ENCODE measurements at places on chromosomes 3 and 15.

DNA sequence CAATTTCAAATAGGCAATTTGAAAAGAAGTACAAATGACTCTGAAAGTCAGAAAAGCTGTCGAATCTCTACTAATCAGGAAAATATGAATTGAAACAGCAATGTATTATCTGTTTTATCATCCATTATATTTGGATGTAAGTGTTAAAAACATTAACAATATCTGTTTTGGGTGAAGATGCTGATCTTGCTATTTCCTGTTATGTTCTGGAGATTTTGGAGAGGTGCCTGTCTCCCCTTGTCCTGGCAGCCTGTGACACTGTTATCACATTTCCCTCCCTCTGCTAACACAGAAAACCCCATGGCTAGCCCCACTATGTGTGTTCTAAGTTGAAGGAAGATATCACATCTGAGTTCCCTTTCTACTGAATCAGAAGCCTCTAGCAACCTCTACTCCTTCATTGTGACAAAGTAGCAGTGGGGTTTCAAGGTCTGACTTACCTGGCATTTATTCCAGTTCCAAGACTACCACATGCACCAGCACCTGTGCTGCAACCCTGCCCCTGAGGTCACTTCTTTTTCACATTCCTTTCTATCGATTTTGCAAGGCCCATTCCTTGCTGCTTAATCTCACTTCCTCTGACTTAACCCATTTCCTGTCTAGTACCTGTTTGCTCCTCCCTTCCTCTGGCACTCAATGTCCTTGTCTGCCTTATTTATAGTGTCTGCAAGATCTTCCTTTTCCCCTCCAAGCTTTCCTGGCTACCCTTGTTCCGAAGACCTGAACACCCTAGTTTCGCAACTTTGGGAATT is 95.5 kb upstream of the COL8A1 start:
- DNase-seq: no peak

- DNase-seq: peak; percentile 45
These were observed 81.6 kb downstream of the LRRC49 start for GRCh38 chr15:70974004-70974832.

GRCh38 chr15:80159811-80160569 is 7.2 kb downstream of the FAH start:
- no peak for DNase-seq

DNA sequence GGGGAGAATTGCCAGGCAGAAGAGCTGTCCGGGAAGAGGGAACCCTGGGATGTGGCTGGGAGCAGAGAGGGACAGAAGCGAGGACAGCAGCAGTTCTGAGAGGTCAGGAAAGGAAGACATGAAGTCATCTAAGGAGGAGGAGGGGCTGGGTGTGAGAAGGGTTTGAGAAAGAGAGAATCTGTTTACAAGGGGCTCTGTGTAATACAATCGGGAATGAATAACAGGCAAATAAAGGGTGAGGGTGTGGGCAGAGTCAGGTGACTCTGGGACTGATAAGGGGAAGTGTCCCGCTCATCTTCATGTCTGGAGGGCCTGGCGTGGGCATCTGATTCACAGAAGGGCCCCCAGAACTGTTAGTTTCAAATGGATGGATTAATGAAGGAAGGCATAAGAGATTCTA is 191.3 kb downstream of the XXYLT1 start:
- DNase-seq: no peak

- no peak for DNase-seq
These were observed at the start of gene GASK1A for GRCh38 chr3:42979044-42979972. Gene GASK1A, plus strand, starts transcription at chr3:42979311. Its CDS starts 332 bp downstream, at chr3:42979643.

GRCh38 chr15:66832664-66833063 is 130.6 kb downstream of the SMAD6 start:
- peak; percentile 81 for DNase-seq

- no peak for DNase-seq
These were observed 20.0 kb upstream of the ZNF148 start for GRCh38 chr3:125395091-125395490.

GRCh38 chr3:52024765-52025452 is 29.2 kb upstream of the RPL29 start:
- no peak for DNase-seq

- no peak for DNase-seq
These were observed 37.7 kb upstream of the CCR2 start for GRCh38 chr3:46316206-46316605.

GRCh38 chr3:14862661-14863230 is 44.0 kb downstream of the FGD5 start:
- DNase-seq: no peak

GRCh38 chr3:76415384-76415783 is 624.5 kb upstream of the ROBO2 start:
- DNase-seq: no peak

- no peak for DNase-seq
These were observed 429.5 kb downstream of the ZIC1 start for GRCh38 chr3:147838652-147839051.

DNA sequence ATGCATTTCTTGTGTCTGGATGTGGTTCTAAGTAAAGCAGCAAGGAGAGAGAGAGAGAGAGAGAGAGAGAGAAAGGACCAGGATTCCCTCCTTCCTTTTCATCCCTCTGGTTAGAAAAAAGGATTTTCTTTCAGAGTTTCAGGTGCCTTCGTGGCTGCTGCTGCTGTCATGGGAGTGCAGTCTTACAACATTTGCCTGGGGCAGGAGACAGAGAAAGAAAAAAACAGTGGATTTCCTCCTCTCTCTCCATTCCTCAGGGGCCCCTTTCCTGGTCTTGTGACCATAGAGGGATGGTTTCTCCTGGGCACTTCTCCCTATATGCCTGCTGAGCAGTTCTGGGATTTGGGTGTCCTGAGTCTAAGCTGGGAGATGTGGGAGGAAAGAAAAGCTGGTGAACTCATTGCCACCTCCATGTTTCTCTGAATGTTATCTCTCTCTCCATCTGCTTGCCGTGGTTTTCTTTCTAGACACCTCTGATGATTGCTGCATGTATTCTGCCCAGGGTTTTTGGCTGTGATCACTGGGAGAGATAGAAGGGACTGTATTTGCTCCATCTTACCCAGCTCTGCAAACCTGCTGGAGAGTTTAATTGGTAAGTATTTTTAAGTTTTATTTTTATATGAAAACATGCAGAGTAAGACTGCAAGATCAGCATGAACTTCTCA is 142.4 kb upstream of the RGMA start:
- no peak for DNase-seq

DNA sequence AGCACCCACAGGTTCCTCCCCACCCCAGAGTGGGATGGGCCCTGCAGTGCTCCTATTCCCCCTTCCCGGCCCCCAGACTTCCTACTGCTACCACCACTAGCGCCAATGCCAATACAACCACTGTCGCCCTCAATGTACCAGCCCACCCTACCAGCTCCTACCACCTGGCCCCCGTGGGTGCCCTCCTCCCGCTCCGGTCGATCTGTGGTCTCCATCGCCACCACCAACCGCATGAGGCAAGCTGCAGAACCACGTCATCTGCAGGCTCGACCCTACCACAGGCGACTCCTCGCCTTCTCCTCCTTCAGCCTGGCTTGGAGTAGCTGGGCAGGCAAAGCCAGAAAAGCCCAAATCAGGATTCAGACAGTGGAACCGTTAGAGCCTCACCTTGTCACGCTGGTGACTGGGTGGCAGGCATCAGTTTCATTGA is 179.3 kb downstream of the POTEB3 start:
- DNase-seq: no peak

- DNase-seq: no peak
These were observed 54.7 kb downstream of the OXNAD1 start for GRCh38 chr3:16319723-16320122.

DNA sequence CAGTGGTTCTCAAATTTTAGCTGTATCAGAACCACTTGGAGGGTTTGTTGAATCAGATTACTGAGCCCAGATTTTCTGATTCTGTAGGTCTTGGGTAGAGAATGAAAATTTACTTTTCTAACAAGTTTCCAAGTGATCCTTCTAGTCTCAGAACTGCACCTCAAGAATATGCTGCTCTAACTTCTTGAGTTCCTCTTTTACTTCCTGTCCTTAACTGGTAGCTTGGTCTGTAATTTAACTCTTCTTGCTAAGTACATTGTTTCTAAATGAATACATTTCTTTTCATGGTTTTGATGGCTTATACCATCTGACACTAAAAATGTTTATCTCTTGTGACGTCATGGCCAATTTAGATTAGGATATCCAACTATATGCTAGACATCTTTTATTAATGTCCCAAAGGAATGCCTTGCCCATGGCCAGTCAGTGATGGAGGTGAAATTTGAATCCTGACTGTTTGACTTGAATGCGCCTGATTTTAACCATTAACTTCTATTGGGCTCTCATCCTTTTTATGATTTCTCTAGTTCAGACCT is 262.6 kb upstream of the NAALADL2 start:
- DNase-seq: no peak

- DNase-seq: no peak
These were observed 258.9 kb downstream of the ABHD5 start for GRCh38 chr3:43949594-43949993.

GRCh38 chr15:31398677-31399301 is 72.2 kb downstream of the KLF13 start:
- DNase-seq: no peak

DNA sequence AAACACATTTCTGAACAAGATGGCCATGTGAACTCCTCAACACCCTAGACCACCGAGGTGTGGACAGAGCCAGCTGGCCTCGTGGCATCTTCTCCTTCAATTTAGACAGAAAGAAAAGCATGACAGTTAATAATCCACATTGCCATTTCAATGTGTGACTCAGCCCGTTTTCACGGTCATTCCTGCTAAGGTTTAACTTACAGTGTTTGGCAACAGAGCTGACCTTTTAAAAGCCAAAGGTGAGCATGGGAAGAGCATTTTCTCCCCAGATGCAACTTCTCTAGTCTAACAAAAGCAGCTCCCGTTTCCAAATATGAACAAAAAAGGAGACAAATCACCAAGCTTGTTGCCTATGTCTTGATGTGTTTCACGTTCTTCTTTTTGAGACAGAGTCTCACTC is 417.6 kb upstream of the WNT5A start:
- no peak for DNase-seq

GRCh38 chr3:129003578-129004112 is 2.5 kb downstream of the EFCC1 start:
- no peak for DNase-seq

- no peak for DNase-seq
These were observed 26.0 kb downstream of the TARS3 start for GRCh38 chr15:101698314-101698713.

DNA sequence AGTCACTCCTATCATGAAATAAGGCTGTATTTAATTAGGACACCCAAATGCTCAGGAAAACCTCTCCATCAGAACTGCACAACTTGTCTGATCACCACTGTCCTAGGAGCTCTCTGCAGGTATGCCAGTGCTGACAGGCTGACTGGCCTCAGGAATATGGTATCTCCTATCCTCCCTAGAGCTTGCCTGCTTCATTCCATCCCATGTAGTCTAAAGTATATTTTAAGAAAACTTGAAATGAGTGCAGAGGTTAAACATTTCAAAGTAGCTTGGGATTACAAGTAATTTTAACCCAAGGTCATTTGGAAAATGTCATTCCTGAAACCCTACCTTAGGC is 23.7 kb downstream of the FILIP1L start:
- DNase-seq: no peak

DNA sequence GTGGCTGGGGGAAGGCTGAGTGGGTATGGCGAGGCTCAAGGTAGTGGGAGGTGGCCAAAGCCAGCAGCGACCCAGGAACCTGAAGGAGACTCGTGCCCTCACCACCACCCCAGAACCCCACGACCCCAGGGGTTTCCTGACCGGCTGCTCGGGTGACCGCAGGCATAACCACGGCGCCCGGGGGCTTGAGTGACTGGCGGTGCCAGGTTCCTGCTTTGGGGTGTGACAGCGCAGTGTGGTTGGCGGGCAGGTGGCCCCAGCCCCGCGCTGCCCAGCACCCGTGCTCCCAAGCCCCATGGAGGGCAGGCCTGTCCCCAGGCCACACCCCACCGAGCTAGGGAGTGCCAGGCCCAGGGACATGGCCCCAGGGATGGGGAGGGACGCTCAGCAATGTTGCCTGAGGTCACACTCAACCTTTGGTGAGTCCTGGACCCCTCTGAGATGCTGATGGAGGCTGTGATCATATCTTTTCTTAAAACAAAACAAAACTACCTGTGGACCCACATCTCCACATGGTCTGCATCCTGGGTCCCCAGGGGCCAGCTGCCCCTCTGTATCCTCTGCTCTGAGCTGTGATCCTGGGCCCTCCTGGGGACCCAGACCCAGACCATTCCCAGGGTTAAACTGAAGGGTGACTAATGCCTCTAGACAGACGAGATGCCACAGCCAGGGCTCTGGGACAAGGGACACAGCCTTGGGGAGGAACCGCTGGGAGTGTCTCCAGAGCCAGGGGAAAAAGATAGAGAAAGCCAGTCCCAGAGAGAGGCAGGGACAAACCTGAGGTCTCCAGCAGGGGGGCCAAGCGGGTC is 13.0 kb downstream of the DNAJB8 start:
- no peak for DNase-seq

DNA sequence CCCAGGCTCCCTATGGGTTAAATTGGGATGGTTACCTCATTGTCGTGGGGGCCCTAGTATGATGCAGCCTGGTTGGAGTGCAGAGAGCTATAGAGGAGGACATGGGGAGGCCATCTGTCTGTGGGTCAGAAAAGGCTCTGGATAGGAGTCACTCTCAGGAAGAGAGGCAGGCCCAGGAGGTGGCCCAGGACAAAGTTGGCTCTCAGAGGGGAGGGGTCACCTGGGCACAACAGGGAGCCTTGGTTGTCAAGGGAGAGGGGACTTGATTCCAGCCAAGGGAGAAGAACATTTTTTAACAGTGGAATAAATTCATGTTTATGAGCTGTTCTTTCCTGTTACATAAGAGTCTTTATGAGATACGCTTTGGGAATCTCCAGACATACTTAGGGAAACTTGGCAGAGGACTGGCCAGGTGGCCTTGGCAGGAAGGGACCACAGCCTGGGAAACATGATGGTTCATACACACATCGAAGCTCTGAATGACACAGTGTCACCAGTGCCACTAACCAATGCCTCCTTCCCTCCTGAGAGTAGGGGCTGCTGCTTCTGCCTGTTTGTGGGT is 27.5 kb upstream of the LCTL start:
- no peak for DNase-seq

- no peak for DNase-seq
These were observed 198.8 kb downstream of the LSAMP start for GRCh38 chr3:116246406-116246980.

DNA sequence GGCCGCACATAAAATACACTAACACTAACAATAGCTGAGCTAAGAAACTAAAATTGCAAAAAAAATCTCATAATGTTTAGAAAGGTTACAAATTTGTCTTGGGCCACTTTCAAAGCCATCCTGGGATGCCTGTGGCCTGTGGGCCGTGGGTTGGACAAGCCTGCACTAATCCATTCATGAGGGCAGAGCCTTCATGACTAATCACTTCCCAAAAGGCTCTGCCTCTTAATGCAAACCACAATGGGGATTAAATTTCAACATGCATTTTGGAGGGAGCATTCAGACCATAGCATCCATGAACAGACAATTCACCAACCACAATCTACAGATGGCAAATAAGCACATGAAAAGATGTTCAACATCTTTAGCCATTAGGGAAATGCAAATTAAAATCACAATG is 128.2 kb downstream of the SUCLG2 start:
- peak; percentile 93 for DNase-seq

- no peak for DNase-seq
These were observed 8.5 kb upstream of the CHD2 start for GRCh38 chr15:92891533-92892200.
